ENCODE measurements at places on chromosomes 4 and X.
A peak's percentile ranks its signal among the peaks of the same experiment; 100 is the strongest.

DNA sequence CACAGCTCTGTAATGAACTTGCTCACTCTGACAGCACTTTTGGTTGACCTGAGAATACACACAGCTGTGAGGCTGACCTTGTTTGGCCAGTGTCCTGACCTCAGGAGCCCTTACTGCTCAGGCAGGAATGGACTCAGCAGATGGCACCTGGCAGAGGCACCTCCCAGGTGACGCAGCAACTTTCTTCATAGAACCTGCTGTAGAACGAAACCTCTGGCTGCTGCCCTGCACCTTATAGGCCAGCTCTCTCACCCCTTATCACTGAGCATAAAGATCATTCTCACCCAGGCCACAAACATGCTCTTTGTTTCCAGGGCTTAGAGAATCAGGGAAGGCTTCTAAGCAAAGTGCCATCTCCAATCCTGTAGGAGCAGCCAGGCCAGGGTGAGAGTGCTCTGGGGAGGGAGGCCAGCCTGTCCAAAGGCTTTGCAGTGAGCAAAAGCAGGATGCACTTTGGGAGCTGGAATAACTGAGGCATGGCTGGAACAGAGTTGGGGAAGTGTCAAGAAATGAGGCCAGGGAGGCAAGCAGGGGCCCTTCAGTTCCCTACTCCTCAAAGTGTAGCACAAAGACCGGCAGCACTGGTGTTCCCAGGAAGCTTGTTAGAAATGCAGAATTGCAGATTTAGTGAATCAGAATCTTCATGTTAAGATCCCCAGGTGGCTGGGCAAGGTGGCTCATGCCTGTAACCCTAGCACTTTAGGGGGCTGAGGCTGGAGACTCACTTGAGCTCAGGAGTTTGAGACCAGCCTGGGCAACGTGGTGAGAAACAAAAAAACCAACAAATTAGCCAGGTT, 13.3 kb upstream of the CENPU start:
- no peak for DNase-seq

- DNase-seq, result no peak
Measured at GRCh38 chrX:112784692-112785091, 55.9 kb downstream of the AMOT start.

DNA sequence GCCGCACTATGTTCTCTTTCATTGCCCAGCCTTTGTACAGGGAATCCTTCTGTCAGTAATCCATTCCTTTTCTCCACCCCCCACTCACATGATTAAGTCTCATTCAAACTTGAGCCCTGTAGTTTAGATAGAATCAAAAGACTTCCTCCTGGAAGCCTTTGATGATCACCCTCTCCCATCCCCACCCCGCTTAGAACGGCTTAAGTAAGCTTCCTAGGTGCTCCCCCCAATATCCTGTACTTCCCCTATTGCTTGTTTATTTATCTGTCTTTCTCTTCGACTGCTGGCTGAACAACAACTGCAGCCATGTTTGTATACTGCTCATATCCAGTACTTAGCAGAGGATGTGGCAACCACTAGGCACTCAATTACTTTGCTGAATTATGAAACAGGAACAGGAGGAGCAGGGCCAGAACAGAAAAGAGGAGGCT, 38.5 kb upstream of the GPC3 start:
- DNase-seq, result no peak

- no peak for DNase-seq
Measured at GRCh38 chr4:162911349-162911748, 255.3 kb downstream of the NAF1 start.

- no peak for DNase-seq
Measured at GRCh38 chrX:18755651-18756050, 48.2 kb downstream of the PPEF1 start.

DNA sequence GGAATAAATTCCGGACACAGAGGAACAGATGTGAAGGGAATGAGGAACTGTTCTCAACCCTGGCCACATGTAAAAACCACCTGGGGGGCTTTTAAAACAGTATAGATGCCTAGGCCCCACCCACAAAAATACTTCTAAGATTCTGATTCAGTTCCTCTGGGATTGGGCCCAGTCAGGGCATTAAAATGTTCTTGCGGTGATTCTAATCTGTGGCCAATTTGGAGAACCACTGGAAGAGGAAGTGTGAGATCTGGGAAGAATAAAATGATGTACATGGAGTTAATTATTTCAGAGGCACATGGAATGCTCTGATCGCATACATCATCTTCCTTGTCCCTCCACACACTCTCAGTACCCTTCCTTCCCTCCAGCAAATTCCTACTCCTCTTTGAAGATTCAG, 192.2 kb downstream of the APBB2 start:
- no peak for DNase-seq

DNA sequence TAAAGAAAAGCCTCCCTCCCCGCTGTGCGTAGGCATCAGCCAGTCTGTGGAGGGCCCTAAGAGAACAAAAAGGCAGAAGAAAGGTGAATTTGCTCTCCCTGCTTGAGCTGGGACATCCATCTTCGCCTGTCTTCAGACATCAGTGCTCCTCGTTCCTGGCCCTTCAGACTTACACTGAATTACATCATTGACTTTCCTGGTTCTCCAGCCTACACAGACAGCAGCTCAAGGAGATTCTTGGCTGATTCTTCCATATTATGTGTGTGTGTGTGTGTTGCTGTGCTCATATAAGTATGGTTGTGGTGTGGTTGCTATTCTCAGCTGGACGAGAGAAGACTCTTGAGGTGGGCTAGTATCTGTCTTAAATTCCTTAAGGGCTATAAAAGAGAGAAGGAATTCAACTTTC, 35.5 kb upstream of the CD99L2 start:
- no peak for DNase-seq

DNA sequence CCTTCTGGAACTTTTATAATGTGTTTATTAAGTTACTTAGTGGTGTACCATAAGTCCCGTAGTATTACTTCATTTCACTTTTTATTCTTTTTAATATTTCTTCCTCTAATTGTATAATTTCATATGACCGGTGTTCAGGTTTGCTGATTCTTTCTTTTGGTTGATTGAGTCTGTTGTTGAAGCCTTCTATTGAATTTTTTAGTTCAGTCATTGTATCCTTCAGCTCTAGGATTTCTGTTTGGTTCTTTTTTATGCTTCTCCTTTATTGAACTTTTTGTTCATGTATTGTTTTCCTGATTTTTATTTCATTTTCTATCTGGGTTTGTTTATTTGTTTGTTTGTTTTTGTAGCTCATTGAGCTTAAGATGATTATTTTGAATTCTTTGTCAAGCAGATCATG, 8.8 kb downstream of the CEP44 start:
- no peak for DNase-seq

DNA sequence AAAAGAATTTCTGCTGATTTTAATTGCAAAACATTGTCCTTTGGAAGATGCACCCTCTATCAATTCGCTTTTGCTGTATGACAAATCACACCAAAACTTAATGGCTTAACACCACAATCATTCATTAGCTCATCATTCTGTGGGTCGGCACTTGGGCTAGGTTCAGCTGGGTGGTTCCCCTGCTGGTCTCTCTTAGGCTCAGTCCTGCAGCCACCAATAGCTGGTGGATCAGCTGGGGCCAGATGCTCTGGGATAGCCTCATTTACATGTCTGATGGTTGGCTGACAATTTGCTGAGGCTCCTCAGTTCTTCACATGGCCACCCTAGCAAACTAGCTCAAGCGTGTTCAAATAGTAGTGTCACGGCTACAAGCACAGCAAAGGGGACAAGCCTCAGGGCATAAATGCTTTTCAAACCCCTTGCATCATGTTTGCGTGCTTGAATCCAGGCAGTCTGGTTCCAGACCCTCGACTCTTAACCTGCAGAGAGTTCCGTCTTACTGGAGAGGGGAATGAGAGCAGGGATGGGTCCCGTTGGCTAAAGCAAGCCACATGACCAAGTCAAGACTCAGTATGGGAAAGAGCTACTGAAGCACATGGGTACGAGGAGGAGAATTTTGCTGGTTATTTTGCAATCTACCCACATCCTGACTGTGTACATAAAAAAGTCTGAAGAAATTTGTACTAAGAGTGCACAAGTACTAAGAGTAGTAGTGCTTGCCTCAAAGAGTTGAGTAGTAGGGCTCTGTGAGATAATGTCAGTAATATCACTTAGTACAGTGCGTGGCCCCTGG, 7.5 kb upstream of the ACSL1 start:
- no peak for DNase-seq

- no peak for DNase-seq
Measured at GRCh38 chr4:153763404-153763803, 3.6 kb upstream of the RNF175 start.

DNA sequence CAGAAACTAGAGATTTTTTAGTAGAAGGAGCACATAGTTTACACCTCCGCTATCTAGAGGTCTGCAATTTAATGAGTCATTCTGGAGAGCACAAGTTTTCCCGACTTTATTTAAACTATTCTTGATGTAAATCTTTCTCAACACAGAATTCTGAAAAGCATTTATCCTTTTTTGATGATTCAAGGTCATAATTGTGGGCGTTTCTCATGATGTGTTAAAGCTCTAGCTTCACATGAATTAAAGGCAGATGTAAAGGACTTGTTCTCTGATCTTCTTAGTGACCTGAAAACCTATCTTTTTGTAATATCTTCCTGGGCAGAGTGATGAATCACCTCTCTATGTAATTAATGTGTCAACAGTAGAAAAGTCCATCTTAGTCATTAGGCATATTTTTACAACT, 128.8 kb downstream of the COMMD8 start:
- DNase-seq, result no peak

GRCh38 chrX:120302434-120302833, 8.8 kb downstream of the TMEM255A start:
- DNase-seq, result peak; percentile 26

GRCh38 chrX:147072747-147073146, 258.2 kb upstream of the CXorf51A start:
- no peak for DNase-seq

DNA sequence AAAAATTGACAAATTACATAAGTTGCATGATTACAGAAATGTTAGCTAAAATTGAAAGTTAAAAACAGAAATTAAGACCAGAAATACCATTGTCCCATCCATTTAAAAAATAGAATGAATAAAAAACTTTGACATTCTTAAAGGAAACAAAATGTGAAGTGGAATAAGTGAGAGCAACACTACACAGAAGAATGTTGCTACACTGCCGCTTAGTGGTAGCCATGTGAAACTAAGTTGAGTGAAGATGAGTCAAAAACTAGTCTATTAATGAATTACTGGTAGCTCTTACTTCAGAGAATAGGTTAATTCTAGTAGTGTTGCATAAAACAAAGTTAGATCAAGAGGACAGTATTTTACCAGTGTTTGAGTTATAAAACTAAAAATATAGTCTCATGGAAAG, 571.0 kb upstream of the KLHL4 start:
- no peak for DNase-seq

DNA sequence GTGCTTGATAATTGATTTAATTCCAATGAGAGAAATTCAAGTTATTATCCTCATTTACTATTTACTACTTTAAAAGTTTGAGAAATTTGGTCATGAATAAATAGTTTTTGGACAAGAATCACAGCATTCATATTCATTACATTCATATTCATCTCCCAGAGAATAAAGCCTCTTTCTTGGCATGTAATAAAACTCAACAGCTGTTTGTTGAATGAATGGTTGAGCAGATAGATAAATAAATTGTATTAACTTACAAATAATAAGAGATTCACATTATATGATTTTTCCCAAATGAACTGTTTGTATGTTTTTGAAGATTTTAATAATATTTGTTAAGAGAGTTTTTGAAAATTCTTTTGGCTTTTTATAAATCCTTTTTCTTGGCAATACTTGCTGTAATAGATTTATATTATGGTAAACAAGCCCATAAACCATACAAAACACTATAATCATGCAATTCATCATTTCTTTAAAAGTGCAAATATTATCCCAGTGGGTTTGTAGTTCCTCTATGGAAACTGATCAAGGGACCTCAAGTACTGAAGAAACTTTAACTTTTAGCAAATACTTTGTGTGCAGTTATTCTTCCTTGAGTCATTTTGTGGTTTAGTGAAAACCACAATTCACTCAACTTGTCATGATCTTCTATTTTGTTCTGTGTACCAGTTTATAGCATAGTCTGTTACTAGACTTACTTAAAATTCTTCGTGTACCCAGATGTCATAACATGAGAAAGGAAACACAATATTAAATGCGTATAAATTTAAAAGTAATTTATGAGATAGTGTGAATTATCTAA, 371.8 kb downstream of the ADGRL3 start:
- DNase-seq, result no peak

- no peak for DNase-seq
Measured at GRCh38 chr4:75727073-75727472, 2.7 kb downstream of the USO1 start.

- DNase-seq, result no peak
Measured at GRCh38 chr4:173752610-173753230, 222.7 kb upstream of the HAND2 start.

- DNase-seq, result no peak
Measured at GRCh38 chr4:136768925-136769275, 763.4 kb downstream of the PCDH18 start.

- DNase-seq, result no peak
Measured at GRCh38 chr4:136112116-136112515, 1420.2 kb downstream of the PCDH18 start.

DNA sequence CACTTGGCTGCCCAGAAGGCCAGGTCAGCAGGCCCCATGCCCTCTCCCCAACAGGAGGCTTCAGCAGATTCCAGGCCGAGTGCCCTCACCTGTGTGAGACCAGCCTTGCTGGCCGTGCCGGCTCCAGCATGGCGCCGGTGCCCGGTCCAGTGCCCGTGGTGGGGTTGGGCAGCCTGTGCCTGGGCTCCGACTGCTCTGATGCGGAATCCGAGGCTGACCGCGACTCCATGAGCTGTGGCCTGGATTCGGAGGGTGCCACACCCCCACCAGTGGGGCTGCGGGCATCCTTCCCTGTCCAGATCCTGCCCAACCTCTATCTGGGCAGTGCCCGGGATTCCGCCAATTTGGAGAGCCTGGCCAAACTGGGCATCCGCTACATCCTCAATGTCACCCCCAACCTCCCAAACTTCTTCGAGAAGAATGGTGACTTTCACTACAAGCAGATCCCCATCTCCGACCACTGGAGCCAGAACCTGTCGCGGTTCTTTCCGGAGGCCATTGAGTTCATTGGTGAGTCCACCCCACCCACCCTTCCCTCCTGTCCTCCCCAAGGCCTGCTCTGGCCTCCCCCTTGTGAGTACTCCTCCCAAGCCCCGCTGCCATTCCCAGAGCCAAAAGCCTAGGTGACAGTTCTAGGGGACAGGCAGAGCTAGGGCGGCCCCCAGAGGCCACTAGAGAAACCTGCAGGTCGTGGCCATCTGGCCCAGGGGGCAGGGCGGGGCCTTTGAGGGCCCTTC, 2.3 kb downstream of the DUSP9 start:
- DNase-seq, result no peak

DNA sequence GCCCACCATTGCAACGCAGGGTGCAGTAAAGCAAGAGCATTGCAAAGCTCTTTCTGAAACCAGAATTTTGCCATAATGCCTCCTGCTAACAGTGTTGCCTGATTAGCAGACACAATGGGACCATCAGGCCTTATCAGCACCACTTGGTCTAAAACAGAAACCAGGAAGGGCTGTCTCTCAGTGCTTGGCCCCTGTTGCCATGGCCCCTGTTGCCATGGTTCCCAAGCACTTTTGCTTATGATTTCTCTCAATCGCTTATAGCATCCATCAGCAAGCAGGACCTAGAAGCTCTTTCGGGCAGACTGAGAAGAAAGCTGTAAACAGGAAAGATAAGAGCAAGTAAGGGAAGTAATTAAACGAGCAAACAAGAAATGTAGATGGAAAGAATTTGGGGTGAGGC, 36.8 kb downstream of the RTL5 start:
- peak; percentile 51 for DNase-seq

Data from central memory CD8-positive, alpha-beta T cell (primary cell).